ENCODE measurements at places on chromosomes 4 and X.

DNA sequence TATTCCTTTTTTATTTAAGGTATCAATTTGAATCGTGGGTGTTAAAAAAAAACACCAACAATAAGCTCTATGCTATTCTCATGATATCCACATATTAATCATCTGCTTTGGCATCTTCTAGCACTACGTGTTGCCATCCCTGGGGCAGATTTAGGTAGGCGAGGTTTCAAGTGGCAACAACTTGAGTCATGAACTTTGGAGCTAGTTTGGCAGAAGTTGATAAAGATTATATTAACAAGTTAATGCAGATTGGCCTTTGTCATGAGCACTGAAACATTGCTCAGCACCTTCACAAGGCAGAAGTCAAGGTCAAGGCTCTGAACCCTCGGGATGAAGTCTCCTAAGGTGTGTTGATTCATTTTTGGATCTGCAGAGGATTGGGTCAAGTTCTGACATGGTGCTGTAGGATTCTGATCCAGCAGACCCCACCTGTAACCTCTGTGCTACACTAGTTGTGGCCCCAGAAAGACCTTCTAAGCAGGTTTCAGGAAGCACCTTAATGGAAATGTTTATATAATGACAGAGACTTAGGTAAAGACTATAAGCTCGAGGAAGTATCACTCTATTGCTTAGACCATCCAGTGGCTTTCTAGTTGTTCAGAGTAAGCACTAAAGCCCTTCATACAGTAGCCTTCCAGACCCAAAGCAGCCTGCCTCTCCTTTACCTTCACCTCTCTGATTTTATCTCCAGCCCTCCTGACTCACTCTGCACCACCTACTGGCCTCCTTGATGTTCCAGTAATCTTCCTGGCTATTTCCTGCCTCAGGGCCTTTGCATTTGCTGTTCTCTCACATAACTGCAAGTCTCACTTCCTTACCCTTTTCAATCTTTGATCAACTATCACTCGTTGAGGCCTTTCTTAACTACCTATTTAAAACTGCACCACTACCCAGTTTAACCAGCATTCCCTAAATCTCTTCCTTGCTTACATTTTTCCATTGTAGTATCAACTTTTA lies 117.0 kb upstream of the SLC4A4 start:
- DNase-seq = no peak

GRCh38 chrX:38754102-38754790 lies 47.0 kb upstream of the MID1IP1 start:
- no peak for DNase-seq

DNA sequence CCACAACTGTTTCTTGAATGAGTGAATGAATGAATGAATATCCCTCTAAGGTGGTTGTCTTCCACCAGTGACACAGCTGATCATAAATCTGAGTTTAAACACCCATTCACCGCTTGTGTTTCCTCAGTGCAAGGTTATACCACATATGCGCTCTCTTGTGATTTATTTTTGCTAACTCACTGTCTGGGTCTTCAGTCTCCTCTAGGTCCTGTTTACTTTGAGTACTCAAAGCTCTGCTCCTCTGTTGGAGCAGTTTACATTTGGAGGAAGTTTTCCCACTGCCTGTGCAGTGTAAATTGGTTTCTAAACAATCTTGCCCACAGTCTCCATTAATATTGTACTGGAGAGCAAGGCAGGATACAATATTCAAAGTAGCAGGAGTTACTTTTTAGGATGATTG lies 212.6 kb upstream of the JADE1 start:
- no peak for DNase-seq

GRCh38 chr4:91280551-91281290 lies 1023.0 kb upstream of the GRID2 start:
- DNase-seq = no peak

GRCh38 chr4:8197521-8197920 lies 1.6 kb upstream of the SH3TC1 start:
- no peak for DNase-seq

DNA sequence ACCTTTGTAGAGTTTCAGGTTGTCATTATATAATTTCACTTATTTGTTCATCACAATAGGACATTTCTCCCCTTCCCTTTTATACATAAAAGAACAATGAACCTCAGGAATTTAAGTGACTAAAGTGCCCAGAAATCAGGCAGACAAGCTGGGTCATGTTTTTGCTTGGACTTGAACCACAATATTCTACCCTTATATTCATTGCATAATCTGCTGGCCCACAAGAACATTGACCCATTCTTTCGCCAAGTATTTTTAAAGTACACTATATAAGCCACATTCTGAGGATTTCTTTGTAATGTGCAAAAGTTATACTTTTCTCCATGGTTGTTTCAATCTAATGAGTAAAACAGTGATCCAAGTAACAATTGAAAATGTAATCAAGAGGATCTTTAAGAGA lies 637.5 kb upstream of the SLIT2 start:
- no peak for DNase-seq

GRCh38 chrX:8897259-8897658 lies 96.1 kb upstream of the FAM9A start:
- no peak for DNase-seq

GRCh38 chr4:85495621-85496020 lies 20.7 kb downstream of the ARHGAP24 start:
- no peak for DNase-seq

All from stimulated activated CD4-positive, alpha-beta T cell treated with anti-CD3 and anti-CD28 coated beads, TNF-alpha, amount 100 ng/mL, for 1 hour (primary cell).